ENCODE measurements at places on chromosomes 3 and 15. TPM values are rescaled to one million over a fixed set of nuclear protein-coding genes. Genes with fewer than 3 reads are reported as not detected.

DNA sequence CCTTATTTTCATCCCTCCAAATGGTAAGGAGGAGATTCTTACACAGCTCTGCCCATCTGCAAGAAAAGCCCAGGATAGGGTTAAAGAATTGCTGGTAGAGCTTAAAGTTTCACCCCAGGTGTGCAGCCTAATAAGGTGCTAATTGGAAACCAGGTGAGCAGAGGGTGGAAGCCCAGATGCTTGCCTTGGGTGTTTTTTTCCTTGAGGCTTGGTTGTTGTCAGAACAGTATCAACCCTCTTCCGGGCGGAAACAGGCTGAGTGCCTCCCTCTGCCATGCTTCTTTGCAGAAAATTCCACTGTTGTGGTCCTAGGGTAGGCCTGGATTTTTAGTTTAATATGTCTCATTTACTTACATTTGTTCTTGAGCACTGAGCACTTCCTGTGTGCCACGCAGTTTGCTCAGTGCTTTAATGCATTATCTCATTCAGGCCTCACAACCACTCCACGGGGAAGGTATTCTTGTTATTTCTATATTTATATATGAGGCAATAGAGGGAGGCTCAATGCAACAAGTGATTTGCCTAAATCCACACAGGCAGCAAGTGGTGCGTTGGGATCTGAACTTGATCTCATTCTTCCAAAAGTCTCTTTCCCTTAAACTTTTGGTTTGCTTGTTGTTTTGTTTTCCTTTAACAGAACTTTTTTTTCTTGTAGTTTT is 115.0 kb upstream of the LRIG1 start:
- no peak for DNase-seq

DNA sequence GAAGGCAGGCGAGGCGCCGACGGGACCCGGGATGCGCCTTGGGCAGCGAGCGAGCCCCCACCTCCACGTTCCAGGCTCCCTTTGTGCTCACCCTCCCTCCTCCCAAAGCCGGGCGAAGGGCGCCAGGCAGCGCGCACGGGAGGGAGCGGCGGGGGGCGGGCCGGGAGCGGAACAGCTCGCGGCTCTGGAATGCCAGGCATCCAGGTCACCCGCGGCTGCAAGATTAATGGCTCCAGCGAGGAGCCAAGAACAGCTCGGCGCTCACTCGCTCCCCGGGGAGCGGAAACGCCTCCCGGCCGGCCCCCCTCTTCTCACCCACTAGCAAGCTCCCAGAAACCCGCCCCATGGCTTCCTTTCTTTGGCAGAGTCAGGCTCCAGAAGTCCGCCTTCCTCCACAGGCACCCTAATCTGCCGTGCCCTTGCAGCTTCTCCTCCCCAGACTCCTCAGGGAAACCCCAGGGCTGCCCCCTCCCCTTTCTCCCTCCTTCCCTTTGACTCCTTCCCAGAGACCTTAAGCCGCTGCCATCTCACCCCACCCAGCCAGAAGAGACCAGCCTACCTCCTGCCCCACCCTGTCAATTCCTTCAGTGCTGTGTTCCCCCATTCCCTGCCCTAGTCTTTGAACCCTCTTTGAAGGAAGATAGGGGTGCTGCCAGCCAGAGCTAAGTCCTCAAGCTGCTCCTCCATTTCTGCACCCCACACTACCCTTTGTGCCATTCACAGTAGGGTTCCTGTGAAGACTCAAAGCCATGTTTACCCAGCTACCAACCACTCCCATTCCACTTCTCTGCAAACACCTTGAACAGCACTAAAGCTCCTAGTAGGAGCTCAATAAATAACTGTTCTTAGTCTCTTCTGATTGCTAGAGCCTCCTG is 9.9 kb downstream of the AMOTL2 start:
- DNase-seq, result peak; percentile 96

DNA sequence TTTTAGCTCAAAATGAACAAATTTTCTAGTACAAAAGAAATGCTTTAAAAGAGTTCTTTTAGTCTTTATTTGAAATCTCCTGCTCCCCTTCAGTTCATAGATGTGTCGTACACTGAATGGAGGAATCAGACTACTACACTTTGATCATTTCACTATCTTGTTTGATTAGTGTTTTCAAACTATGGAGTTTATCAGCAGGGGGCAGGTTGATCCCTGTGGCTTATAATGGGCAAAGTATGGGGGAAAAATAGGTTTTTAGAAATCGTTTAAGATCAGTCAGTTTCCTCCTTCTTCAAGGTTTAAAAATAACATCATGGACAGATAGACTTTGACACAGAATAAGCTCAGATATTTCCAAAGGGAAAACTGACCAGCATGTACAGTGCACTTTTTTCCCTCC is 701.7 kb downstream of the CADM2 start:
- DNase-seq, result no peak

DNA sequence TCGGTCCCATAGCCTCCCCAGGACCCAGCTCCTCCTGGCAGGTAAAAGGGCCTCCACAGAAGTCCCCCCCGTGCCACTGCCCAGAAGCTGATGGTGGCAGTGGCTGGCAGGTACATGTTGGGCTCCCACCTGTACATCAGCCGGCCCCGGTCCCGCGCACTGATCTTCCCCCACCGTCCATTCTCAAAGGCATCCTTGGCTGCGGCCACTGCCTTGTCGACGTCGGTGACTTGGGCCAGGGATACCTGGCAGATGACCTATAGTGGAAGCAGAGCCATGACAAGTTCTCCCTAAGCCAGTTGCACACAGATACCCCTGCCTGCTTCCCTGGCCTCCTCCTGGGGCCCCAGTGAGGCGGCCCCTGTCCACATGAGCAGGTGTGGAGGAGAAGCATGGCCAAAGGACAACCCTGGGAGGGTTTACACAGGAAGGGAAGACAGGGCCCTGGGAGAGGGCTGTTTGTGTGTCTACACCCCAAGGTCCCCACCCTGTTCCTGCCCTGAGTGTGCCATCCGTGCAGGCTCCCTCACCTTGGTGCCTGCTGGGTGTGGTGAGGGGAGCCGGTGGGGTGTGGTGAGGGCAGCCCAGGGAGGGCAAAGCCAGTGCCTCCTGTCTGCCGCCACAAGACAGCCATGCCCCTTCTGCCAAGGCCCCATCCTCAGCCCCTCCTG is 44.8 kb downstream of the ALDH1L1 start:
- peak; percentile 60 for DNase-seq

TGM5 gene
- total RNA-seq, result not detected

All from upper lobe of right lung (tissue), 1 donor.